ENCODE measurements at places on chromosomes 12 and 14.
A peak's percentile ranks its signal among the peaks of the same experiment; 100 is the strongest.

DNA sequence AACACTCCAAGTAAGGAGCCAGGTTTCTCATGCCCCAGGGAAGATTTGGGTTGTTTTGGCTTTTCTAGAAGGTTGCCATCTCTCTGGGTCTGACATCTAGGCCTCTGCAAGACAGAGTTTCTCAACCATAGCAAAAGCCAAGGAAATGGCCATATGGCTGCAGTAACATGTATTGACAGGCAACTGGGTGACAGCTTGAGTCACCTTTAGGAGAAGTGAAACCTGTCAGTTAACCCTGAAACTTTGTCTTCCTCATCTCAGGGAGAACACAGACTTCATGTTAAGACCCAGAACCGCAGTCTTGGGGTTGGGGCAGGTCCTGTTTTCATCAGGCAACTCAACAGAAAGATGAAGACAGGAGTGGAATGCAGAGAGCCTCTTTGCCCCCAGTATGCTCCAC is 46.0 kb upstream of the PLBD1 start:
- no peak for DNase-seq

- no peak for DNase-seq
These were observed 40.3 kb upstream of the STXBP6 start for GRCh38 chr14:25090256-25090655.

- no peak for DNase-seq
These were observed 298.1 kb upstream of the SYT1 start for GRCh38 chr12:78566456-78566855.

DNA sequence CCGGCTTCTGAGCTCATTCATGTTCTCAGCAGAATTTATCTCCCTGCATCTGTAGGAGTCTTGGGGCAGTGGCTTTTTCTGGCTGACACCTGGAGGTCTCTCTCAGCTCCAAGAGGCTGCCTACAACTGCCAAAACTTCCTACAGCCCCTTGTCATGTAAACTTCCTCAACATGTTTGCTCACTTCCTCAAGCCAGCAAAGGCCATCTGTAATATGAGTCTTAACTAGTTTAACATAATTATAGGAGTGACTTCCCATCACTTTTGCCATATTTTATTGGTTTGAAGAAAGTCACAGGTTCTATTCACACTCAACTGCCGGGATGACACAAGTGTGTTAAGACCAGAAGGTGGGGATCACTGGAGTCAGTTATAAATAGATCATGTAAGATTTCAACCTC is 194.0 kb downstream of the VRK1 start:
- no peak for DNase-seq

DNA sequence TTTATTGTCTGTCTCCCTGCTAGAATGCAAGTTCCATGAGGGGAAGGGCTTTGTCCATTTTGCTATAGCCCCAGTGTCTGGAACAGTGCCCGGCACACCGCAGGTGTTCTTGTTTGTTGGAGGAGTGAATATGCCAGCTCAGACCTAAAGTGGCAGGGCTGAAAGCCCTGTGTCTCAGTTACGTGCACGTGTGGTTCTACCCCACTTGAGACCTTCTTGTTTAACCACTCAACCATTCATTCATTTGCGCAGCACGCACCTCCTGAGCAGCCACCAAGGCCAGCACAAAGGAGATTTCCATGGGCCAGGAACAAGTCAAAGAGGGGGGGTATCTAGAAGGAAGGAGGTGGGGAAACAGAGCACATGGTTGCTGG is 338.0 kb upstream of the FKBP4 start:
- DNase-seq = no peak

DNA sequence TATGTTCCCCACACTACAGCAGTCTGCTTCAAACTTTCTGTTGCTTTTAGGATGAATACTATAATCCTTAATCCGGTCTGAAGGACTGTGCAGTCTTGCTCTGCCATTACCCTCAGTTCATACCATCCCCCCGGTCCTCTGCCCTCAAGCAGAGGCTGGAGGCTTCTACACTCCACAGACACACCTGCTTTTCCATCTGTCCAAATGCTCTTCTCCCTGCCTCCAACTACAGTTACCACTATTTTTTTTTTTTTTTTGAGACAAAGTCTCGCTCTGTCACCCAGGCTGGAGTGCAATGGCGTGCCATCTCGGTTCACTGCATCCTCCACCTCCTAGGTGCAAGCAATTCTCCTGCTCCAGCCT is 19.3 kb upstream of the KCNH3 start:
- no peak for DNase-seq

- no peak for DNase-seq
These were observed 459 bp downstream of the ITGA7 start for GRCh38 chr12:55707219-55707671.

DNA sequence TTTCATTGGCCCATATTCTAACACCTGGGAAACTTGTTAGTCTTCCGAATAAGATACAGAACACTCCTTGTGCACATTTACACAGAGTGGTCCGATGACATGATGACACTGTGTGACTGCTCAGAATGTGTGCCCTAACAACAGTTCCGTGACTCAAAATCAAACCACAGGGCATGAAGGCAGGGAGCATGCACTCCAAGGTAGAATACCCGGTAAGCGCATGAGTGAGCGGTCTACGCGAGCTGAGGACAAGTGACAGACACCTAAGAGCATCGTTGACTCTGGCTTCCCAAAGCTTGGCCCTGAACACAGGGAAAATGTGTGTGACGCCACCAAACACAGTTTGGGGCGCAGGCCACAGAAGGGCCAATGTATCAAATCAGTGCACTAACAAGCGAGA is 18.6 kb downstream of the CLIP1 start:
- no peak for DNase-seq

- DNase-seq = no peak
These were observed 12.6 kb upstream of the SERPINA10 start for GRCh38 chr14:94305620-94306019.

GRCh38 chr14:35879654-35880249 is 53.6 kb downstream of the BRMS1L start:
- DNase-seq = no peak

GRCh38 chr14:66070542-66071319 is 415.4 kb upstream of the CCDC196 start:
- peak; percentile 51 for DNase-seq

GRCh38 chr14:90491911-90492531 is 95.2 kb downstream of the CALM1 start:
- DNase-seq = no peak

- DNase-seq = no peak
These were observed 9.7 kb upstream of the UBC start for GRCh38 chr12:124923905-124924734.

GRCh38 chr12:74021937-74022336 is 515.7 kb upstream of the ATXN7L3B start:
- no peak for DNase-seq

DNA sequence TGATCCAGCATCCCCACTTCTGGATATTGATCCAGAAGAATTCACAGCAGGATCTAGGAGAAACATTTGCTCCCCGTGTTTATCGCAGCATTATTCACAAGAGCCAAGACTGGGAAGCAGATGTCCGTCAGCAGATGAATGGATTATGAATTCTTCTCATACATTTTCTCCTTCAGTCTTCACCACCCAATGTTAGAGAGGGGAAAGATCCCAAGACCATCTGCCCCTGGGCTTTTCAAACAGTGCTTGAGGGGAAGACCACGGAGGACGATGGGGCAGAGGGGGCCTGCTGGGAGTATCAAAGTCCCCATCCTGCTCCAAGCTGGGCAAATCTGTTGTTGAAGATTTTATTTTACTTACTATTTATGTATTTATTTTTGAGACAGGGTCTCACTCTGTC is 41.1 kb downstream of the SERPINA3 start:
- DNase-seq = no peak

Data from stimulated activated CD8-positive, alpha-beta memory T cell treated with anti-CD3 and anti-CD28 coated beads, Interleukin-2, amount 100 ng/mL, for 1 hour (primary cell).